Activated T-cell treated with anti-CD3 and anti-CD28 coated beads, Interleukin-2, amount 50 U/mL, for 1 hour (primary cell): ENCODE measurements at places on chromosomes 7 and 10.

DNA sequence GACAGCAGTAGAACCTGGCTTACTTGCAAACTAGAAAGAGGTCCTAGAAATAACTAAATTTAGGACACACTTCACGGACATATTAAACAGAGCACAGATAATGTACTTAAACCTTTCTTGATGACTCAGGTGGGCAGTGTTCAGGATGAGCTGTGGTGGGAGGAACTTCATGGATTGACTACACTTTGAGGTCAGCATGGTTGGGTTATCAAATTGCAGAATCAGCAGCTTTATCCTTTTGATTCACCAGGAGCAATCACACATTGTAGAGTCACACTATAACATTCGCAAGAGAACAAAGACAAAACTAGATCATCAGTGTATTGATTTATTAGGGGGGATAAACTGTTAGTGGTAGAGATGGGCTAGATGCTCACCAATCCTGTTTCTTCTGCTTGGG, 38.6 kb upstream of the AGK start:
- DNase-seq, result no peak

GRCh38 chr10:72419241-72419640, 64.5 kb upstream of the DNAJB12 start:
- no peak for DNase-seq

DNA sequence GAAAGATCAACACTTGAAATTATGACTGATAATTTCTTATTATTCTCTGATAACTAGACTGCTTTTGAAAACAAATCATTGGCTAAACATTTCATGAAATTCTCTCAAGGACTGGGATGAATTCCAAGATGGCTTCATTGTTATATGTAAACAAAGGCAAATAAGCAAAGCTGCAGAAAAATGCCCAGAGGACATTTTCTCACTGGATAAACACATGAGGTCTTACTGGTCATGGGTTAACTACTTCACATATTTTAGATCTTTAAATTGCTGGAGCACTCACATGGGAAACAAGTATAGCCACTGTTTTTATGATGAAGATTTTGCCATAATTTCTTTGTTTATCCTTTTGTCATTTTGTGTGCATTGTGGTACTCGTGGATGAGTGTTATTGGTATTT, 239.1 kb downstream of the PHF14 start:
- DNase-seq, result no peak

DNA sequence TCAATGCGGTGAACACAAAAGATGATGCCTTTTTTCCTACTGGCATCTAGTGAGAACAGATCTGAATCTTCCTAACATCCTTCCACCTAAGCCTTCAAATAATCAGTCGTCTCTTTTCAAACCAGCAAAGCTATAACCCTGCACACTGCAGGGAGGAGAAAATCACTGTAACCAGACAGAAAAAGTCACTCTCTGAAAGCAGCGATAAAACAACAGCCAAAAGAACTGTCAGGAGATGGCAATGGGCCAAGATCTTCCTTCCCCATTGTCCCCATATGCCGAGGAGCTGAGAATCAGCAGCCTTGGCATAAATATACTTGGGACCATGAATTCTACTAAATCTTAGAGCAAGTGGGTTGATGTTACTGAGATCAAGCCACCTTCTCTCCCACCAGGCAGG, 13.1 kb downstream of the FZD9 start:
- DNase-seq, result no peak

GRCh38 chr7:36303202-36304098, 86.2 kb upstream of the ANLN start:
- no peak for DNase-seq

DNA sequence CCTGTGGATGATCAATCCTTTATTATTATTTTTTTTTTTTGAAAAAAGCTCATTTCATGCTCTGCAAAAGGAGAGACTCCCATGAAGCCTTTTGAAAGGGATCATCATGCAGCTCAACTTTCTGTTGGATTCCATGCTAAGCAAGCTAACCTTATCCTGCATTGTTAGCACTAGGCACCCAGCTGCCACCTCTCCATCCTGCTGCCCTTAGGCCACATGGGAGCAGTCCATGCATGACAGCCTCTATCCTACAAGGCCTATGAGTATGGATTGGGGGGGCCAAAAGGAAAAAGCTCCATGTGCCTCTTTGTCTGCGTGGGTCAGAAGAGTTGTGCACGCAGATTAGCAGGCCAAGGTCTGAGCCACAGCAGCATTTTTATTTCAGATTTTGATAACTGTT, 19.2 kb downstream of the SMNDC1 start:
- no peak for DNase-seq

DNA sequence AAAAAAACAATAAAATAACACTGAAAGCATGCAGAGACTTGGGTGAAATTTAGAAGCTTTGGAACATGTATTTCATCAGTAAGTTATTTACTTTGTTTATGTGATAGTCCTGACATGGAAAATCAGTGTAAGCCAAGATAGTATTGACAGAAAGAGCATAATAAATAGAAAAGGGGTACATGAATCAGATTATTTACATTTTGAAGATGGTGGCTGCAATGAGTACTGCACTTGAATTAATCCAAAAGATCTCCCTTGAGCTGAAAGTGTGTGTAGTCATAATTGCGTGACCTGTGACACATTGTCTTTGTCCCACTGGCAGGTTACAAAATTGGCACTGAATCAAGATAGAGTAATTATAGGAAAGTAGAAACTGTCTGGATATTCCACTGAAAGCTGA, 562.9 kb downstream of the GFRA1 start:
- DNase-seq, result no peak

- DNase-seq, result peak; percentile 71
Measured at GRCh38 chr7:150357270-150357669, 11.4 kb upstream of the REPIN1 start.

GRCh38 chr10:63156236-63156635, 23.1 kb downstream of the NRBF2 start:
- DNase-seq, result no peak

- DNase-seq, result no peak
Measured at GRCh38 chr7:136167991-136168390, 190.8 kb upstream of the MTPN start.

DNA sequence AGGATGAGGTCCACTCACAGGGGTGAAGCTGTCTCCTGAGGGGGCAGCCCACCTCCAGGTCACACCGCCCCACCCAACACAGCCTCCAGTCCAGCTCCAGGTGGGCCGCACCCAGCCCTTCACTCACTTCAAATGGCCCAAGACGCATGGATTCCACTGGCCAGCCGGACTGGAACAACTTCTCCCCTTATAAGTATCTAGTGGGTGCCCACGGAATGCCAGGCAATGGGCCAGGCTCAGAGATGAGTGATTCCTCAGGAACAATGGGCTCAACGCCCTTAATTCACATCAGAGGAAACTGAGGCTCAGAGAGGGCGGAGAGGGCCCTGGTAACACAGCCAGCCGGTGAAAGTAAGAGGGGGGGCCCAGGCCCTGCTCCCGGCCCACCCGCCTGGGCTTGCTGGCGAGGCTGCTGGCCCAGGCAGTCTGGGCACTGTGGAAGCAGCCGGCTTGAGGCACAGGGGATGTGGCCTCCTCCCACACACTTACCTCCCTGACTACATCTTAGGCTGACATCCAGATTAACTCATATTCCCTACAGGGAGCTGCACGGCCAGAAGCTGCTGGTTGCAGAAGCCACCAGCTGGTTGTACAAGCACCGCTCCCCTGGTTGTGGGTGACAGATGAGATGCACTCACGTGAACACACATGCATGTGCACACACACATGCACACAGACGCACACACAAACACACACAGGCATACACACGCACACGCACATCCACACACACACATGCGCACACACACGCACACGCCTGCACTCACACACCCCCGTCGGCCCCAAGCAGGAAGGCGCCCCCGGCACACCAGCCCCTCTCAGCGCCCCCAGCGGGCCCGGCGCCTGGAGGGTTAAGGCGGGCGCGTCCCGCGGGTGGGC, 1.0 kb upstream of the FAM20C start:
- DNase-seq, result no peak

DNA sequence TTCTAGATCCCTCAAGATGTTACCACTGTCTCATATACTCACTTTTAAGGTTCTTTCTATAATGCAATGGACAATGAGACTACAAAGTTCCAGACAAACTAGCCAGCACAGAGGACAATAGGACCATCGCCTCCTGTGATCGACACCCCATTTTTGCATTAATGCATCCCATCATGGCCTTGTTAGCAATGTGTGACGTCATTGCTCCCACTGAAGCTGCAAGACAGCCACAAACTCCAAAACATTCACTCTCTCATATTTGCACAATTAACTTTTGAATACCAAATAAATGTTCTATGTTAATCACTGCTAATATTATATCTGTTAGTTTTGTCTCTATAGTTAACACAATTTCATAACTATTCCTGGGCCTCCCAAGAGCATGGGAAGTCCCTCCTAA, 88.8 kb upstream of the TMEM72 start:
- no peak for DNase-seq
